ENCODE measurements at places on chromosomes 4 and X.

DNA sequence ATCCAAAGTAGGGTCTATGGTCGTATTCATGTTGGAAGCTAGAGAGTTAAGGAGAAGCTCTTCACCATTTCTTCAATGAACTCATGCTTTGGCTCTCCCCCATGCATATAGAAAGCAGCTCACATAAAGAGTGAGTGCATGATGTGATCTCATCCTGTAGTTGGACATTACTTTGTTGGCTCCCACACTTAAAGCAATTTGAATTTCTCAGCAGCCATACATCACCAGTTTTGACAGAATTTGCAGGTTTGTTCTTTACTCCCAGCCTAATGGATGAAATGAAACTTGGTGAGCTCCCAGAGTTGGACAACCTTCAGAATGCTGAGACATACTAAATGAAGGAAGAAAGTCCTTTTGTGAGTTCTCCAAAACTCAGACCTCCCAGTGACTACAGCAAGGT, 613.5 kb downstream of the IQCM start:
- no peak for DNase-seq

GRCh38 chr4:181858741-181859140, 384.5 kb upstream of the TENM3 start:
- no peak for DNase-seq

GRCh38 chrX:142977128-142977914, 48.4 kb upstream of the SPANXN4 start:
- DNase-seq: no peak

- DNase-seq: no peak
Observed at GRCh38 chrX:130716781-130717413, 186.1 kb downstream of the ENOX2 start.

GRCh38 chr4:151917145-151917734, 156.4 kb upstream of the GATB start:
- no peak for DNase-seq

DNA sequence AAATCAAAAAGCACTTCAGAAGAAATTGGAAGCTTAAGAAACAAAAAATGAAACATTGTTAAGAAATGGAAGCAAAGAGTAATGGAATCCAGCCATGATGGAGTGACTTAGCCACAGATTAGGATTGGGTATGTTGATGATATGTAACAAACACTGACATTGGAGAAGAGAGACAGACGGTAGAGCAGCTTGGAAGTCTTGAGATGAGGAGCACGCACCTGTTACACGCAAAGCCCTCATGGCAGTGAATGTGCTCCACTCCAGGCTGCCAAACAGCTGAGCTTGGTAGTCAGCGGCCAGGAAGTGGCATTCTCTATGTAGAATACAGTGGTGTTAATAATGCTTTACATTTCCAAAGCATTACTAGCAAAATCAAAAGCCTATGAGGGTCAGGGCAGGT, 56.9 kb upstream of the GPRIN3 start:
- no peak for DNase-seq

- DNase-seq: no peak
Observed at GRCh38 chr4:90007494-90008167, 113.0 kb downstream of the MMRN1 start.

Measured in D341Med (cell line).